ENCODE measurements at places on chromosomes 13 and 19.

DNA sequence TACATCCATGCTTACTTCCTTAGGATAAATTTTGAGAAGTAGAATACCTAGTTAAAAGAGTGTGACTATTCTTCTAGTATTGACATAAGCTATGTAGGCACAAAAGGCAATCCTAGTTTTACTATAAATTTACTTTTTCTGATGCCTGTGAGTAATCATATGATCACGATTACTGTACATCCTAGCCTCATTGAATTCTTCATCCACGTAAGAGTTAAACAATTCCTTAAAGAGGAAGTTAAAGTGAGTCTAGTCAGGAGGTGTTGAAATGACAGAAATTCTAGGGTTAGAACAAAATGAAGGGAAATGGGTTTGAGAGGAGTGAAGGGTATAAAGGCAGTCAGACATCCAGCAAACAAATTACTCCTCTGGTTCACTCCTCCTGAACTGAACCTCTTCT, at the start of gene ACOD1:
TSS of gene ACOD1 (plus strand) at position 363 of the 400 bp plus-strand sequence. CDS start 48 bp downstream, outside the sequence.
- peak; percentile 28 for DNase-seq

- DNase-seq, result no peak
Measured at GRCh38 chr13:48739386-48739964, 85.7 kb downstream of the CYSLTR2 start.

DNA sequence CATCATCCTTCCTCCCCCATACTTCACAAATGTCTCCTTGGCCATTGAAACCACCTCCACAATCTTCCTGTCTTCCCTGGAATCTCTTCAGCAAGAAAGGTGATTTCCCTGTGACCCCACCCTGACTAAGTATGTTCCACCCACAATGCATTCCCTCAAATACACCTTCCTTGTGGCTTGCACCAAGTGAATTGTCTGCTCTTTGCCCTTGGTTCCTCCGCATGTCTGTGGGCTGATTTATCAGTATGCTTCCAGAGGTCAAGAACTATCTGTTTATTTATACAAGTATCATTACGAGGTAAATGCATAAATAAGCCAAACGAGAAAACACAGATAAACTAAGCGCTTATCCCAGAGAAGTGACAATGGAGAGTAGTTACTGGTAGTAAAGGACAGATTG, 45.4 kb upstream of the POMP start:
- no peak for DNase-seq

GRCh38 chr13:31090961-31091624, 70.6 kb downstream of the HSPH1 start:
- DNase-seq, result no peak

DNA sequence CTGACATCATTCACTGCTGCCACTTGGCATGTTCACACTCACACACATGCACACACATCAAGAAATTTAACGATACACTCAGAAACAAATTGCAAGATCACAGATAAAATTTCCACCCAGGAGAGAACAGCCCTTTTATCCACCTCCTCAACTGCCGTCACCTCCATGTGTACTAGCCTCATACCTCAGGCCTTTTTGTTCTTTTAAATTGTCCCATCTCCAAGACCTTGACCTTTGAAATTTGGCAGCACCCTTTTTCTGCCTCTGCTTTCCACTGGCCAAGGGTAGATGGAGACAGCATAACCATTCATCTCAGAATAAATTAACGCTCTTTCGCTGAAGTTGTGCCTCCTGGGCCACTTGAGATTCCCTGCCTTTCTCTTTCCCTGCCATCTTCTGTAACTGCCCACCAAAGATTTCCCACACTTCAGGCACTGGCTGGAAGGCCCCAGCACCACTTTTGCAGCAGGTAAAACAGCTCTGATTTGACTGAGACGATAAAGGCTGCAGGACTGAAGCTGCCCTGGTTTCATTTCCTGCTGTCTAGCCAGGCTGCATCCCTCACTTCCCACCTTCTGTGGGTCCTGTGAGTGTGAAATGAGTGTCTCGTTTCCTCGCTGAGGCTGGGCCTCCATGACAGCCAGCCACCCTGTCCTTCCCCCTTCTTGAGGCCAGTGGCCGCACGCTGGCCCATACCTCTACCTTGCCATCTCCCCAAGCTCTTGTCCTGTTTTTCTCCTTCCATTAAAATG, 39.3 kb downstream of the MBNL2 start:
- no peak for DNase-seq

- DNase-seq, result peak; percentile 93
Measured at GRCh38 chr13:41995946-41996345, 35.0 kb upstream of the VWA8 start.

DNA sequence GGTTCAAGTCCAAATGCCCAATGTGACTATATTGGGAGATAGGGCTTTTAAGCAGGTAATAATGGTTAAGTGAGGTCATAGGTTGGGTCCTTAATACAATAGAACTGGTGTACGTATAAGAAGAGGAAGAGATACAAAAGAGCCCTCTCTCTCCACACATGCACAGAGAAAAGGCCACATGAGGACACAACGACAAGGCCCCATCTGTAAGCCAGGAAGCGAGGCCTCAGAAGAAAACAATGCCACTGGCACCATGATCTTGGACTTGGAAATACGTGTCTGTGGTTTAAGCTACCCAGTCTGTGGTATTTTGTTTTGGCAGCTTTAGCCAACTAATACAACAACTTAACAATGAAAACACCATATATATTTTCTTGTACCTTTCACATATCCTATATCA, 23.4 kb upstream of the RFC3 start:
- peak; percentile 38 for DNase-seq

DNA sequence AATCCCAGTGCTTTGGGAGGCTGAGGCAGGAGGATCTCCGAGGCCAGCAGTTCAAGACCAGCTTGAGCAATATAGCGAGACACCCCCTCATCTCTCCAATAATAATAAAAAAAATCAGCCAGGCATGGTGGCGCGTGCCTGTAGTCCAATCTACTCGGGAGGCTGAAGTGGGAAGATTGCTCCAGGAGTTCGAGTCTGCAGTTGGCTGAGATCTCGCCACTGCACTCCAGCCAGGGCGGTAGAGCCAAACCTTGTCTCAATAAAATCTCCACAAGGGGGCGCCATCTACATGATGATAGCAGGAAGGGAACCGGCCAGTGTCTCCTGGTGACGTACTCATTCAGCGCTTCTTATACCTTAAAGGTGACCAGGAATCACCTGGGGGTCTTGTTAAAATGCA, 13.6 kb upstream of the C5AR1 start:
- peak; percentile 52 for DNase-seq

- DNase-seq, result no peak
Measured at GRCh38 chr13:84978851-84979250, 820.4 kb downstream of the SLITRK6 start.

DNA sequence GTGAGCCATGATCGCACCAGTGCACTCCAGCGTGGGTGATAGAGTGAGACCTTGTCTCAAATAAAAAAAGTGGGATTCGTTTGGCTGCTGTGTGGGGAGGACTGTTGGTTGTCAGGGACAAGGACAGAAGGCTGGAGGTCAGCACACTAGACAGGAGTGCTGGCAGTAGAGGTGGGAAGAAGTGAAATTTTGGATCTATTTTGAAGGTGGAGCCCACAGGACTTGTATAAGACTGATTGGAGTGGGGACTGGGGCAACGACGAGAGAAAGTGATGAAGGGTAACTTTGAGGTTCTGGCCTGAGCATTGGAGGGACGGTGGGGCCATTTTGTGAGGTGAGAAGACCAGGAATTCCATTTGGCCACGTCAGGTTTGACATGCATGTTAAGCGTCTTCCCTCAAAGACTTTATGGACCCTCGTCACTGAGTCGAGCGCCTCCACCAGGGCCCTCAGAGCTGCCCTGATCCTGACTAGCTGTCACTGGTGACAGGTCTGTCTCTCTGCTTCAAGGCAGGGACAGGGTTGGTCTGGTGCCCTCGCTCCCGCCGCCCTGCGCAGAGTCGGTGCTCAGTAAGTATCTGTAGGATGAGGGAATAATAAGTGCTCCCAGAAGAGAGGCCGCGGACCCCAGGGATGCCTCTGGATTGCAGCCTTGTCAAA, 673 bp downstream of the CTU1 start:
- no peak for DNase-seq

GRCh38 chr13:44685641-44686040, 109.5 kb upstream of the TSC22D1 start:
- DNase-seq, result no peak

- DNase-seq, result no peak
Measured at GRCh38 chr13:81760316-81760715, 1419.4 kb upstream of the SPRY2 start.

DNA sequence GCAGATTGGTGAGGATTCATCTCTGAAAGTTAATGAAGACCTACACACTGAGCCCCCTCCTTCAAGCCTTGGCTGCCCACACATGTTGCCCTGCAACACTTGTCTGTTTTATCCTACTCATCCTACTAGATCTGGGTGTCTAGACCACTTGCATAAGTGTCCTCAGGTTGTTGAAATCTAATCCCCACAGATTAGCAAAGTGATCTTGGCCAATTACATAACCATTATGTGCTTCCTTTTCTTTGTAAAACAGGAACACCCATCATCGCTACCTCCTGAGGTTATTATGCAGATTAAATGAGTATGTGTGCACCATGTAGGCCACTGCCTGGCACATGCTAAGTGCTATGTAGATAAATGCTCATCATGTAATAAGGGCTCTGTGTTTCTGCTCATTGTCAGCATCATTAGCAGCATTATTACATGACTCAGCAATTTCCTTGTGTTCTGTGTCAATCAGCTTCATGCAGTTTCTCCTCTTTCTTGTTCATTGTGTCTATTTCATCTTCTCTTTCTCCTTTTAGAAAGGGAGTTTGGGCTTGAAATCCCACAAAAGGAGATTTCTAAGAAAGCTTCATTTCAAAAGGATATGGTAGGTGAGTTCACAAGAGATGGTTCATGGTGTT, 15.1 kb downstream of the ZNF175 start:
- DNase-seq, result peak; percentile 88

- no peak for DNase-seq
Measured at GRCh38 chr13:101522607-101523006, 70.1 kb downstream of the ITGBL1 start.

DNA sequence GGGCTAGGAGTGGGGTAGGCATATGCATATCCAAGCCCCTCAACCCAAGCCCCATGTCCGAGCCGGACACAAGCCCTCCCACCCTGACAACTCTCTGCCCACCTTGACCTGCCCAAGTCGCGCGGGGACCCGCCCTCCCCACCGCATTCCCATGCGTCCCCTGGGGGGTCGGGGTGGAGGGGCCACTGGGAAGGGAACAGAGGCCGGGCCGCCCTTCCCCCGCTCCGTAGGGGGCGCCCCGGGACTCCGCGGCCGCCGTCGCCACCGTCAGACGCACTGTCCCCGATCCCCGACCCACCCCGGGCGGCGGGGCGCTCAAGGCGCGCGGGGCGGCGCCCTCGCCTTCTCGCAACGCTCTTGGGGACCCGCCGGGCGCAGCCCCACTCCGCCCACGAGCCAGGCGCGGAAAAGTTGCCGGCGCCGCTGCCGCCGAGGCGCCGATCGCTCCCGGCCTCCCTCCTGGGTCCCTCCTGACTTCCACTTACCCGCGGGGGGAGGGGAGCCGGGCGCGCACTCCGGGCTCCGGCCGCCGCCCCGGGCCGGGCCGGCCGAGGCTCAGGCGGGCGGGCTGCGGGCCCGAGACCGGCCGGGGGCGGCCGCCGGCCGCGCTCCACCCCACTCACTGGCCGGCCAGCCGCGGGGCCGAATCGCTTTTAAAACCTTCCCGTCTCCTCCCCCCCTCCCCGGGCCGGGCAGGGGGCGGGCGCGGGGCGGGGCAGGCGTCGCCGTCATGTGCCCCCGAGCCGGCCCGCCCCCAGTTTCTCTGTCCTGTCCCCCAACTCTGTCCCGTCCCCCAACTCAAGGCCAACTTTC, 34.4 kb upstream of the NANOS3 start:
- peak; percentile 68 for DNase-seq

- no peak for DNase-seq
Measured at GRCh38 chr13:97786510-97786909, 167.0 kb upstream of the IPO5 start.

- DNase-seq, result no peak
Measured at GRCh38 chr13:31072041-31072440, 89.7 kb downstream of the HSPH1 start.

- DNase-seq, result no peak
Measured at GRCh38 chr13:76991432-76991795, 467 bp upstream of the CLN5 start.

DNA sequence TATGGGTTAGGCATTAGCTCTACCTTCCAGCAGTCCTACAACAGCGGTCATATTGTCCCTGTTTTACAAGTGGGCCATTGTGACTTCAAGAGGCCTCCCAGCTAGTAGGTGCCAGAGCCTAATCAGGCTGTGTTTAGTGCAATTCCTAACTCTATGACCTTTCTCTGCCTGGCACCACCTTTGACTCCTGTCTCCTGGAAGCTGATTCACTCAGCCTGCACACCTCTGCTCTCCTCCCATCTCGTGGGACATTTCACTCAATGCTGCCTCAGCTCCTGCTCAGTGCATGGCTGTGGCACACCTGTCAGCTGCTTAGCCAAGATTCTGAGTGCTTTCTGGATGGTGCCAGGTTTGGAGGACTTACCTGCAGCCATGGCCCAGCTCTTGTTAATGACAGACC, 9.5 kb upstream of the GJB6 start:
- DNase-seq, result no peak

GRCh38 chr13:73242515-73243015, 183.8 kb downstream of the KLF5 start:
- no peak for DNase-seq

GRCh38 chr13:90154311-90154960, 1193.1 kb upstream of the MIR17HG start:
- no peak for DNase-seq

DNA sequence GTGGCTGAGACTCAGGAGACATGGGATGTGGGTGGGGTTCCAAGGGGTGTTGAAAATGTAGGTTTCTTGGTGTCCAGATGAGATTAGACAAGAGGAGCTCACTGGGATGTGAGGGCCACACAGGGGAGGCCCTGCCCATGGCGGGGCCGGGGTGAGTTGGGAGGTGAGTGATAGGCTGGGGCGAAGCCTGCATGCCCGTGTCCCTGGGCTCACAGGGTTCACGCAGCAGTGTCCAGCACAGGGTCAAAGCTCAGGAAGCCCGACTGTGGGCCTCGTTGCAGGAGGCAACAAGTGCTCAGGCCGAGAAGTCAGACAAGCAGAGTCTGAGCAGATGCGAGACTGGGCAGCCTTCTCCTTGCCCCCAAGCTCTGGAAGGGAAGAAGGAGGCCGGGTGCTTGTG, 27.2 kb downstream of the CCDC8 start:
- no peak for DNase-seq

- no peak for DNase-seq
Measured at GRCh38 chr13:93296584-93296983, 70.0 kb downstream of the GPC6 start.

DNA sequence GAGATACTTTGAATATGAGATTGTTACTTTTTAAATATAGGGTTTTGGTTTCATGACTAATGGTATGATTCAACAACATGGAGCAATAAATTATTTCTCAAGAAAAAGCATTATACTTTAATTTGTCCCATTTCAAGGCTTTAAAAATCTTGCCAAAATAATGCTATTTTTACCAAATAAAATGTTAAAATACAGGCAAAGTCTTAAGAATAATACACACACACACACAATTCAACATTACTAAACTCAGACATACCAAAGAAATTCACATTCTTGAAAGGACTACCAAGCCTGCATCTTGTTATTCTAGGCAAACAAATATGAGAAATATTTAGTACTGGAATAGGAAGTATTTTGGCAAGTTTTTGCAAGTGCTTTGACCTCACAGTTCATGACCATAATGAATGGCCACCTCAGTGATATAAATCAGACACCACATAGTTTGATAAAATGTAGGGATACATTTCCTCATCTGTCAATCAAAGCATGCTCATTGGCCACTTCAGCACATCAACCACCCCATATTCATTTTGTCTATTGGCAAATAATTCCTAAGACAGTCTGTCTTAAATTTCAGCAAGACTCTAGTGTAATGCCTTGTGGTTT, 107.2 kb downstream of the NALCN start:
- DNase-seq, result no peak

- no peak for DNase-seq
Measured at GRCh38 chr13:101398920-101399319, 17.4 kb downstream of the NALCN start.
